ENCODE measurements at places on chromosomes 16 and 17. TPM values are rescaled to one million over a fixed set of nuclear protein-coding genes. Genes with fewer than 3 reads are reported as not detected.

Gene TSNAXIP1
- total RNA-seq = 1.2 TPM

Gene KRTAP4-9
- not detected for total RNA-seq

Gene MAPT
- 0.18 TPM for total RNA-seq

Gene RNF222
- total RNA-seq = not detected

Gene TP53TG3C
- total RNA-seq = not detected

Gene BCAR1
- total RNA-seq = 36.0 TPM

Gene CHST6
- 1.7 TPM for total RNA-seq

Gene TBC1D26
- under 0.01 TPM for total RNA-seq

Gene HASPIN
- total RNA-seq = 0.71 TPM

Gene TMEM92
- under 0.01 TPM for total RNA-seq

Gene TEDC2
- 1.0 TPM for total RNA-seq

Gene CAPNS2
- total RNA-seq = 0.92 TPM

Gene NAGS
- 0.71 TPM for total RNA-seq

Gene MT1H
- not detected for total RNA-seq

Gene TMC8
- not detected for total RNA-seq

Gene ZG16
- total RNA-seq = not detected

All from smooth muscle cell of bladder (primary cell).